ENCODE measurements at places on chromosomes 4 and X.

GRCh38 chrX:112867570-112867969, 26.9 kb upstream of the AMOT start:
- no peak for DNase-seq

DNA sequence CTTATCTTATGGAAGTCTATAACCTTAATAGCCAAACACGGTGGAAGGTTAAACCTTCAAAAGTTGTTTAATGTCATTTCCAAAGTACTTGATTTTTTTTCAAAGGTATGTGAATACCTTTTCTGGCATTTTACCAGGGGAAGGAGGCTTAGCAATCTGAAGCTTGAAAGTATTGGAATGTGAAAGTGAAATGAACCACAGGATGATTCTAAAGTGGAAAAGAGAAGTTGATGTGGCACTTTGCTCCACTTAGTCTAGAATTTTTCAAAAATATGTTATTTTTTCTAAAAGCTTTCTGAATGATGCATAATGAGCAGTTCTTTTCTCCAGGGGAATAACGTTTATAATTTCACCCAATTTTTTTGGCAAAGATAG, 19.2 kb downstream of the PI4K2B start:
- DNase-seq: peak; percentile 16

- DNase-seq: peak; percentile 79
Observed at GRCh38 chr4:90357117-90357710, 230.0 kb downstream of the CCSER1 start.

DNA sequence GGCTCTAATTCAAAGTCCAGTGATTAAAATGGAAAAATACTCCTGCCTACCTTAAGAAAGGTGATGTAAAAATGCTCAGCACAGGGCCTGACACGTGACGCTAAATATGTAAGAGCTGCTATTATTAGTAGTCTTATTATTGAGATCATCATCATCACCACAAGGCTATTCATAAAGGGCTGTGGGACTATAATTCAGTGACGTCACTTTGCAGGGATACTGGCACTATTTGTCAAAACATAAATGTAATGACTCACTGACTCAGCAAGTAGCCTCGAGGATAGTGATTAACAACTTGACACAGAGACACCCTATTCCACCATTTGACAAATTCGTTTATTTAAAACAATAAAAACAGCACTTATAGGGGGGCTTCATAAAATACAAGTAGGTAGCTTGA, 258.9 kb downstream of the SPANXN1 start:
- no peak for DNase-seq

DNA sequence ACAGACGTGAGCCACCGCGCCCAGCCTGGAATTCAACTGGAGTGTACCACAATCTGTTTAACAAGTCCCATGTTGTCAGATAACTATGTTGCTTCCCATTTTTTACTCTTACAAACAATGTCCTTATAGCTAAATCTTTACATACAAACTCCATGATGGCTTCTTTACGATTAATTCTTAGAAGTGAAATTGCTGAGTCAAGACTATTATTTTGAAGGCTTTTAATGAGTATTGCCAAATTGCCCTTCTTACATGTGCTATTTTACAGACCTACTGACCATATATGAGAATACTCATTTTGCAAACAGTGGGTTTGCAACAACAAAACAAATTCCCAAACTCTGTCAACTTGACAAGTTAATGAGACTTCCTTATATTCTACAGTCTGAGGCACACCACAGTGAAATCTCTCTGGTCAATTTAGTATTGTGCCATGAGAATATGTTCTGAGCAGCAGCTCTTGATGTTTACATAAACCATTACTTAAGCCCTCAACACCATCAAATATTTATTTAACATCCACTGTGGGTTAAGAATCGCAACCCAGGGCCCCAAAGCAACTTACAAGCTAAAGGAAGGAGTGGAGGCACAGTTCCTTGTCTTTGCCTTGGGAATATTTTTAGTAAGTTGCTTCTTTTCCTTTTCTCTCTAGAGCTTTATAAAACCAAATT, 128.5 kb downstream of the SPRY1 start:
- peak; percentile 34 for DNase-seq

GRCh38 chr4:55256787-55257186, 89.3 kb upstream of the SRD5A3 start:
- DNase-seq: no peak

DNA sequence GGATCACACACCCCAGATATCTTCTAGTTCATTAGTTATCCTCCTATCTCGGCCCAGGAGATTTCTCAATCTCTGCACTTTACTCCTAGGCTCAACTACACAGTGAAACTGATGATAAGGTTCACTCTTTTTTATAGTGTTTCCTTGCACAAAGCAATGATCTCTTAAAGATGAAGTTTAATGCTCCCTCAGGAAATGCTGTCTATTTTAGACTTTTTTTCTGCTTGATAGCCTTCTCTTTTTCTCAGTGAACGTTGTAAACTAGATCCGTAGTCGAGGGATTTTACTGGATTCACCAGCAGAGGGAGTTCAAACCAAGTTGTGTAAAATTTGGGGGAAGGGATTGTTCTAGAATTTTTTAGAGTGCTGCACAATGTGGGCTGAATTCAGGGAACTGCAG, 269.6 kb downstream of the GBA3 start:
- peak; percentile 14 for DNase-seq

DNA sequence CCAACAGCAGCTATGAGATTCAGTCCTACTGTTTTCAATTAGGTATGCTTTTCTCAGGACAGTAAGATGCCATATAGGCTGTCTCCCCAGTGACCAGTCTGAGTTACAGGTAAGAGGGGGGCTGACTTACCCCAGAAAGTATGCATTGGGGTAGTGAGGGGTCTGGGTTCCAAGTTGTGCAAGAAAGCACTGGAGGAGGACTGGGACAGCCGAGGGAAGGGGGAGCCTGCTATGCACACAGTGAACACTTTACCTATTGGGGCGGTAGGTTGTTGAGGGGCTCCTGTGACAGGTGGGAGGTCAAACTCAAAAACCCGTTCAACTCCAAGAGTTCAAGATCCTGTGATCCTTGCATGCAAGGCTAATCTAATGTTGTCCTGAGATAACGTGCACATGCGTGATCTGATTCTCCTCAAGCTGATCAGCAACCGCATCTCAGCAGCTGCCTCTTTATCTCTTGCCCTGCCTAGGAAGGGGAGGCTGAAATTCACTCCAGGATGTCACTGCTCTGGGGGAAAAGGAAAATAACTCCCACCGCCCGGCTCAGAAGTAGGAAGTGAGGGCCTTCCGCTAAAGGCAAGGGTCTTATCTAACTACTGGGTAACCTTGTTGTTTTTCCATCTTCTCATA, 108.8 kb upstream of the KIT start:
- DNase-seq: no peak

GRCh38 chr4:121307445-121308327, 73.1 kb downstream of the QRFPR start:
- peak; percentile 69 for DNase-seq

GRCh38 chrX:46165411-46165810, 379.8 kb downstream of the ZNF674 start:
- peak; percentile 34 for DNase-seq

DNA sequence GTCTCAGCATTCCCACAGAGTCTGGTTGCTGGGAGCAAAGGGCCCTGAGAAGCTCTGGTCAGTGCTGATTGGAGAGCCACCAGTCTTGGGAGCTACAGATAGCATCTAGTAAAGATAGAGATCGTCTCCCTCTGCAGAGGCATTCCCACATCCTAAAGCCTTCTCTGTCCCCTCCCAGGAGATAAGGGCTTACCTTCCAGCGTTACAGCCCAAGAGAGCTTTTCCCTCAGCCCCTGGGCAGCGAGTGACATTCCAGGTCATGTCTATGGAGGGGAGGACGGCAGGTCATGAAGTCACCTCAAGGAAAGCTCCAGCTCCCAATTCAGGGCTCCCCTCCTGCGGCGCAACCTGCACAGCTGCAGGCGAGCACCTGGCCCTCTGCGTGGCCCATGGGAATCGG, 29.9 kb downstream of the CLDN34 start:
- no peak for DNase-seq

- no peak for DNase-seq
Observed at GRCh38 chrX:22012051-22012450, 20.1 kb upstream of the PHEX start.

- no peak for DNase-seq
Observed at GRCh38 chr4:38105475-38106220, 145.4 kb downstream of the PTTG2 start.

DNA sequence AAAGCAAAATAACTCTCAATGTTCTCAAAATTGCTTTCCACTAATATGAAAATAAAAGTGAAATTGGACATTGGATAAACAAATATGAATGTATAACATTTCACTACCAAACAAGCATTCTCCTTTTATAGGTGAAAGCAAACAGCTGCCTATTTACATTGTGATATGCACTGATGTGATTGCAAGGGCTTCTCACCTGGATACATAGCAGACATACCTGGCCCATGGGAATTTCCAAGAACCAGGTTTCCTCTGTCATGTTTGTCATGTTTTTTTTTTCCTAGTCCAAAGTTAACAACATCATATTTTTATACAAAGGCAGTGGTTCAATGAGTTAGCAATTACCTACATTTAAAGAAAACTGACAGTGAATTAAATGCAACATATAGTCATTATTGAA, 228.5 kb downstream of the ANKRD50 start:
- DNase-seq: no peak

DNA sequence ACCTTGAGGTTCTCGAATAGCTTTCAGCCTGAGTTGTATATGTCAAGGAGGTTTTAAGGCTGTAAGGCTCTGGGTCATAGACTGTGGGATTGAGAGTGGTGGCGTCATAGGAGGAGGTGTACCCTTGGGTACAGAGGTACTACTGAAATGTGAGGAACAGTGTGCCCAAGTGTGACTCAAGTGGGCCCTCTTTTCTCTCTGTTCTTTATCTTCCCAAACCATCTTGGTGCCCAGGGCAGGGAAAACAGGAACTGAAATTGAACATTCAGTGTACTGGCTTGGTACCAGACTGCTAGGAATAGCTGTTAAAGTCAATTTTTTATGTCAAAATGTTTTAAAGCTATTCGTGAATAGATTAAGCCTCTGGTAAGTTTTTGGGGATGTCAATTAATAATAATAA, 136.2 kb upstream of the RPS6KA3 start:
- no peak for DNase-seq

DNA sequence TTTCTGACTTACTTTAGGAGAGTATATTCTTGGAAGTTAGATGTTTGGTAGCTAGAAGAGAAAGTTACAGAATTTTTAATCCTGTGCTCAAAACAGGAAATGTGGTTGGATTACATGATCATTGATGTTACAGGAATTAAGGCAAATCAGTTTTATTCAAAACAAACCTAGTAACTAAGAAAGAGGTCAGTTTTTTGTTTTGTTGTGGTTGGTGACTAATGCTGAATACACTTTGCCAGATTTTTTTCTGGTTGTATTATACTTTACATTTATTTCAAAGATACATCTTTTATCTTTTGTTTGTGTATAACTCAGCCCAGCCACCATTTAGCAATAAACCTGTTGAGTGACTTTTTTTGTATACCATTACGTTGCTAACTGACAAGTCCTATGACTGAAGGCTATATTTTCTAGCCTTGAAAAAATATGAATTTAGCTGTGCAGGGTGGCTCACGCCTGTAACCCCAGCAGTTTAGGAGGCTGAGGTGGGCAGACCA, 116.7 kb downstream of the KLHL8 start:
- DNase-seq: peak; percentile 88

DNA sequence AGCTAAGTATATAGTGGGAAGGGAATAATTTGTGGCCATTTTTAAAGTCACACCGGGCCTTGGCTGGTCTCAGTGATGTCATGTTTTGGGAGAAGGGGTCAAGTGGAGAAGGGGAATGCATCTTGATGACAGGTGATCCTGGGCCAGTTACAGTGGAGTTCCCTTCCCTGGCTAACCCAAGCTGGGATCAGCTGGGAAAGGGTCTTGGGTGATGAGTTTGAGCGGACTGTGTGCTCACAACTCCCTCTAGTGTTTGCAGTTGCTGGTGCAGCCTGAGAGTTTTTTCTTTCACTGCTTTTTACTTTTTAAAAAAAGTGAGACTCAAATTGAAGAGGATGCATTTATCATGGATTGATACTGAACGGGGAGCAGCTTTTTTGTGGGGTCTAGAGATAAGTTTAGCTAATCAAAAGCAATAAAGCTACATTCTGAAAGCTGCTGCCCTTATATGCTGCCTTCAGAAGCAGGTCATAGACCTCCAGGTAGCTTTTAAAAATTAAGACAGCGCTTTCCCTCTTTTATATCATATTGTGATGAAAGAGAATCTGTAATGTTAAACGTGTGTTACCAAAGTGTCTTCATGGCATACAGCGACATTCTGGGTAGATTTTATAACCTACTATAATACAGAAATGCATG, 164.7 kb downstream of the DCLK2 start:
- peak; percentile 36 for DNase-seq

GRCh38 chr4:7330811-7331681, 103.7 kb downstream of the PSAPL1 start:
- DNase-seq: no peak

GRCh38 chrX:17990532-17990931, 129.4 kb upstream of the RAI2 start:
- DNase-seq: no peak

GRCh38 chr4:82381235-82381634, 7.4 kb upstream of the HNRNPD start:
- DNase-seq: no peak

DNA sequence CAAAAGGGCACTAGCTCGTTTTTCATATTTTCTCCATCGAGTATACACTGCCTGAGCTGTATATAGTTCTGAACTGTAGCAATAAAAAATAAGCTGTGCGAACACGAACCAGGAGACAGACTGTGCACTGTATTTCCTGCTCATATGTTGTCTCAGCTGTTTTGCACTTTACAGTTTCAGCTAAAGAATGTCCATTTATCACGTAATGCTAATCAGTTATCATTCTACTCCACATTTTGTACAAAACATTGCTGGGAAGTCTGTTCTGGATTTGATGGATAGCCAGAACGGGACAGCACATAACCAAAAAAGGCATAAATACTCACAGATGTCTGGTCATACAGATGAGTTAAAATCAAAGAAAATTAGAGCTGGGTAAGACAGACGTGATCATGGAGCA, 315.5 kb upstream of the ADGRL3 start:
- DNase-seq: no peak

- DNase-seq: no peak
Observed at GRCh38 chrX:55201930-55202579, 18.1 kb upstream of the PAGE5 start.

- DNase-seq: no peak
Observed at GRCh38 chr4:54527532-54527931, 130.2 kb upstream of the KIT start.

- no peak for DNase-seq
Observed at GRCh38 chr4:125626946-125627345, 312.2 kb downstream of the FAT4 start.

GRCh38 chr4:178255172-178255571, 812.9 kb upstream of the AGA start:
- no peak for DNase-seq

Data from iris pigment epithelial cell (primary cell).